ENCODE measurements at places on chromosomes 3 and 15. TPM values are rescaled to one million over a fixed set of nuclear protein-coding genes. Genes with fewer than 3 reads are reported as not detected.

Gene TRPM1
- not detected for total RNA-seq

Gene CSTA
- total RNA-seq = 4.2 TPM

Gene MKRN3
- not detected for total RNA-seq

Gene MYO5C
- total RNA-seq = 8.2 TPM

All from right lobe of liver (tissue), 6 donors.